Astrocyte of the spinal cord (primary cell): ENCODE measurements at places on chromosomes 13 and 19.

DNA sequence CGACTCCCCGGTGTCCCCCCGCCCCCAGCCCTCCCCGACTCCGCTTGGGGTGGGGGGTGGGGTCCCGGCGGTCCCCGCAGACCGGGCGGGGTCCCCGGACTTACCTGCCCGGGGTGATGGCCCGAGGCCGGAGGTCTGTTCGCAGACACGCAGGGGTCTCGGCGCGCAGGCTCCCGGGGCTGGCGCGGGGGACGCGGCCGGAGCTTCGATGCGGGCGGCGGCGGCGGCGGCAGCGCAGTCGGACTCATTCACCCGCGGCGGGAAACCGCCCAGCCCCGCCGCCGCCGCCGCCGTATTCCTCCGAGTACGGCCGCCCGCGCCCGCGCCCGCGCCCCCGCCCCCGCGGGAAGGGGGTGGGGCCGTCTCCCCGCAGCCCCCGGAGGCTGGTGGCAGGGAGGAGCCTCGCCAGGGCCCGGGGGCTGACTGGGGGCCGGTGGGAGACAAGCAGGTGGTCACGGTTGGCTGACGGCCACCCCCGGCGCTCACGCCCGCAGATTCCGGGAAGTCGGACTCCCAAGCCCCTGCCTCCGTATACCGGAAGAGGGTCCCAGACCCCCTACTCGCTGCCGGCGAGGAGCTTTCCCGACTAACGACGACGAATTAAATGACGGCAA lies at the start of gene C2CD4C:
Gene C2CD4C, minus strand, starts transcription at position 246 of the 614 bp plus-strand sequence. CDS start 786 bp downstream, outside the sequence.
- no peak for DNase-seq

DNA sequence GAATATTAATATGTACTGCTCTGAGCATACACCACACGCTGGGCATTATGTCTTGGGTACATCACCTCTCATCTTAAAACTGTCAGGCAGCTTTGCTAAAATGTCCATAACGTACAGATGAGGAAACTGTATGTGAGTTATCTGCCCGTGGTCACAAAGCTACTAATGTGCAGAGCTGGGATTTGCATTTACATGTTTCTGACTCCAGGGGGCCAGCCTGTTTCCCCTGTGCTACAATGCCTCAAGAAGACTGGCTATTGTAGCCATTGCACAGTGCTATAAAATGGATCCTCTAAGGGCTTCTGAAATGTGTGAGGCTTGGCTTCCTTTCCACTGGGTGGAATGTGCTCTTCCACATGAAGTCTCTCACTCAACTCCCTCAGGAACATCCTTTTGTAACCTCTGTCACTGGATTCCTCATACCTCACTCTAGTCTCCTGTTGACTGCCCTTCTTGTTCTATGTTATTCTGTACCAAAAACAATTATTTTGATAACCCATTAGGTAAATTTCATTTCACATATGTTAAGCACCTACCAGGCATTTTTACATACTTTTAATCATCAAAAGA lies 95.6 kb upstream of the HTR2A start:
- DNase-seq: no peak

DNA sequence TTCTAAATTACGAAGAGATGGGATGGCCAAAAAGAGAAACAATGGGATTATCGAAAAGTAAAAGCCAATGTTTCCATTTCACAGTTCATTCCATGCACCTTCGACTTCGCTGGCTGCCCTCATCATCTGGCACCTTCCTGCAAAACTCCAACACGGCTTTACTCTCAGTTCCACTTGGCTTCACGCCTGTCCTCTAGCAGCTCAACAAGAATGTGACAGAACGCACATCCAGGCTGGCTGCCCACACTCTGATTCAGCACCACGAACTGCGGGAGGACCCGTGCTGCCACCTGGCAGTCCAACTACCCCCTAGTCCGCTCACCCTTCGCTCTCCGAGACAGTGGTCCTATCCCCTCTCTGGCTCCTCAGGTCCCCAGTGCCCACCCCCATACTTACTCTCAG lies 11.7 kb downstream of the ATP7B start:
- no peak for DNase-seq

DNA sequence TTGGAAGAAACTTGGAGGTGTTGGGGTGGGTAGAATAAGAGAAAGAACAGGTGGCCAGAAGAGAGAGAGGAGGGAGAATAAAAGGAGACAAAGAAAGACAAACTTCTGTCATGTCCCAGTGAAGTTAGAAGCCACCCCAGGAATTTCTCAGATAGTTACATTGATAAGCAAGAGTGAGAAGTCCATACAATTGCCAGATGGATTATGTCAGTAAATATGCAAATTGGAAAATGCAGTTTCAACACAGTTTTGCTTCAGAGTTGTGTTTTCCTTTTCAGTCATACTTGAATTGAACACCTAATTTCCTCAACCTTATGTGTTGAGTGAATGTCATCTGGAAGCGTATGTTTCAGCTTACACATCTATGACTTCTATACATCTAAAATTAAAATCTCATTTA lies 139.2 kb downstream of the RXFP2 start:
- no peak for DNase-seq

- DNase-seq: no peak
These were observed 32.2 kb upstream of the ZNF766 start for GRCh38 chr19:52237197-52237596.

DNA sequence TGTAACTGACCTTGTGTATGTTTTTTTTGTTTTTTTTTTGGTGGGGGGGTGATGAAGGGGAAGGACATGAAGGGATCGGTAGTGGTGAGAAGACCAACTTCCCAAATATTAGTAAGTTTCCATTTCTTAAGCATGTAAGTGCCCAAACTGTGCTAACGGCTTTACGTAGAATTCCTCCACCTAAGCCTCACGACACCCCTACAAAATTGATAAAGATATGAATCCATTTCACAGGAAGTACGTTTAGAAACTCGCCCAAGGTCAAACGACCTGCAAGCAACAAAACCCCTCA lies 649 bp downstream of the UQCRFS1 start:
- peak; percentile 5 for DNase-seq

DNA sequence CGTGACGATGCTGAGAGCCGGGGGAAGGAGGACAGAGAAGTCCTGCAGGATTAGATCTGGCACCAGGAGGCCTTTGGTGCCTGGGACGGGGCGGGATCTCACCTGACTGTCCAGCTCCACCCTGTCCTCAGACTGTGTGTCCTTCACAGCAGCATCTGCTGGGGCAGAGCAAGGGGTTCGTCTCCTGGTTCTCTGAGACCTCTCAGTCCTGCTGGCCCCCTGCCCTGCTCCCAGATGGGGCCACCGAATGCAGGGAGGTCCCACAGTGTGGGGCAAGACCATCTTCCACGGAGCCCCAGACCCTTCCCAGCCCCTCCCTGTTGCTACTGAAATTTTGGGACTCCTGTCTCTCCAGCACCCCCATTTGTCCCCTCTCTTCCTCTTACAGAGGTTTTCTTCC lies 4.5 kb downstream of the LILRB3 start:
- no peak for DNase-seq

DNA sequence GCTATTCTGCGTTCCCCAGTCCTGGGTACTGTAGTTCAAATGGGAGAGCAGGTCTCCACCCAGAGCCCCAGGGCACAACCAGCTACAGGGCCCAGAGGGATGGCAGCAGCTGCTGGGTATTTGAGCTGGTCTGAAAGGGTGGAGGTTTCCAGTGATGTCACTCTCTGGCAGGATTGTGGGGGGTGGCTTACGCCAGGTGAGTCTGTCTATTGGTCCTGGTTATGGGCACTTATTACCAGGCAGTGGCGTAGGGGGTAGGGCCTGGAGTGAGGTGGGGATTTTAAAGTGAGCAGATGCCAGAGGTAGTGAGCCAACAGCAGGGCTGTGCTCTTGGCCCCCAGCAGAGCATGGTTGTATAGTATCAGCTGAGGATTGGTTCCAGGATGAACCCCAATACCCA lies 6.2 kb downstream of the RPS19 start:
- DNase-seq: no peak

GRCh38 chr19:39936020-39936419 lies 1.6 kb upstream of the FCGBP start:
- DNase-seq: no peak

DNA sequence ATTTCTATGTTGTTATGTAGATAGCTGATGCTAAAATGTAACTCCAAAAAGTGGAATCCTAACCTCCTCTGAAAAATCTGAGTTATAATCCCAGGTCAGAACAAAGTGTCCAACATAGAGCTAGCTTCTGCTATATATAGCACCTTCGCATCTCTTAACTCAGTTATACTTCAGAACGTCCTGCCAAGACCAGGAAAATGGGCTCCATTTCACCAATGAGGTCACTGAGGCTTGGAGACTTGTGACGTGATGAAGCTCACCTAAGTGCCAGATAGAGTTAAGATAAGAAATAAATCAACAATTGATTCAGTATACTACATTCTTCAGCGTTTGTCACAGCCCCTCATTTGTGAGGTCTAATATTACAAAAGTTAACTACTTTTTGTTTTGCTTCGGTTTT lies 88.8 kb downstream of the KCTD12 start:
- no peak for DNase-seq

GRCh38 chr19:49331616-49332055 lies 3.6 kb upstream of the CD37 start:
- DNase-seq: peak; percentile 42

GRCh38 chr19:18939922-18940768 lies 872 bp downstream of the HOMER3 start:
- peak; percentile 67 for DNase-seq

DNA sequence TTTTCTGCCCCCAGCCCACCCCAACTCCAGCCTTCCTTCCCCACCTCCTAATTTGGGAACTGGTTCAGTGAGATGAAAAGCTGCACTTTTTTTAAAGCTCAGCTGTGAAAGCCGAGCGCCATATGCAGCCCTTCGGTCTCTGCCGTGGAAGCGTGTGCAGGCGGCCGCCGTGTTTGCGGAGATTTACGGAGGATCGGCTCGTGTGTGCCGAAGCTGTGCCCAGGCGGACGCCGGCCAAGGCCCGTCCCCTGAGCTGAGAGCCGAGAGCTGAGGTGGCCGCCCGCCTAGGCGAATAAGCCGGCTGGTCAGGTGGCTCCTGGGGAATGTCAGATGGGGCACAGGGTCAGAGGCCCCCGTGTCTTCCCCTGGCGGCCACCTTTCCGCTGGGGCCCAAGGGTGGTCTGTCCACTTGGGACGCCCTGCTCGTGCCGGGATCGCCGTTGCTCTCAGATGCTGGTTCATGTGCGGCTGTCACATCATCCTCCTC lies 78.7 kb downstream of the ZNF536 start:
- DNase-seq: no peak

DNA sequence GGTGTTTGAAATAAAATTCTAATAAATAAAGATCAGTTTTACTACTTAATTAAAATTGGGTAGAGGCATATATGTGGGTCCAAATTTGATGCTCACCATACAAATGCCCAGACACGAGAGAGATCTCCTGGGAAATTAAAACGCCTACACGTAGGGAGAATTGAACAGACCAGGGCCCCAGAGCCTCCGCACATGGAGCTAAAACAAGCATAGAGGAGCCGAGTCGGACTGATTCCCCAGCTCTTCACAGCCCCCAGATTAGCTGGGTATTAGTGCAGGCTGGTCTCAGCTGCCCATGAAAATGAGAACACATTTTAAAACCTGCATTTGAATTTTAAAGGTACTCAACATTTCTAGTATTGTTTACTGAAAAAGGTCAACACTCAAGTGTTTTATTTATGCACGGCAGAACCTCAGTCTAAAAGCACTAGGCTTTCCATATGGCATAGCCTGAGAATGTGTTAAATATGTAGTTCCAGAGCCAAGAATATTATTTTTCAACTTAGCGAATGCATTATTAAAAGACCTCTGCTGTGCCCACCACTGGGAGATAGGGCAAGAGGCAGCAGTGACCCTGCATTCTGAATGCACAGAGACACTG lies 344.8 kb downstream of the ENOX1 start:
- no peak for DNase-seq

DNA sequence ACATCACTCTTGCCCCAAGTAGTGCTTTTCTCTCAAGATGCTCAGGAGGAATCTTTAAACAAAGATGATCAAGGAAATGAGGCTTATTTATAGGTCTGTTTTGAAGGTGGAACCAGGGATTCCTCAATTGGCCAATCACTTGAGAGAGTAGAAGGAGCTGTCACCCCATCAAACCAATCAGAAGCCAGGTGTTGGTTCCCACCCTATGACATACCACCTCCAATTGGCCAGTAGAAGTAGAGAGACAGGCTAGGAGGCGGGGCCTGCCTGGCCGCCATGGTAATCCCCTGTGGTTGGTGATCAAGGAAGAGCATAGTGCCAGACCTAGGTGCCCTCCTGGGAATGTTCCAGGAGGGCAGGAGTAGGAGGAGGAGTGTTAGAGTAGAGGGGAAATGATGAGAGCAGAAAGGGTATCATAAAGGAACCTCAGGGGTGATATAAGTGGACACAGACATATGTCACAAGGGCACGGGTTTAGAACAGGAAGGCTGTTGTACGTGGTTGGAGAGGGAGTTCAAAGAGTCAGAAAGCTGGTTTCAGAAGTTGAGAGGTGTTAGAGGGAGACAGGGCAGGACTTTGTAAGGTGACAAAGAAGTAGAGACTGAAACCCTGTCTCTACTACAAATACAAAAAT lies 10.5 kb downstream of the PMIS2 start:
- no peak for DNase-seq

DNA sequence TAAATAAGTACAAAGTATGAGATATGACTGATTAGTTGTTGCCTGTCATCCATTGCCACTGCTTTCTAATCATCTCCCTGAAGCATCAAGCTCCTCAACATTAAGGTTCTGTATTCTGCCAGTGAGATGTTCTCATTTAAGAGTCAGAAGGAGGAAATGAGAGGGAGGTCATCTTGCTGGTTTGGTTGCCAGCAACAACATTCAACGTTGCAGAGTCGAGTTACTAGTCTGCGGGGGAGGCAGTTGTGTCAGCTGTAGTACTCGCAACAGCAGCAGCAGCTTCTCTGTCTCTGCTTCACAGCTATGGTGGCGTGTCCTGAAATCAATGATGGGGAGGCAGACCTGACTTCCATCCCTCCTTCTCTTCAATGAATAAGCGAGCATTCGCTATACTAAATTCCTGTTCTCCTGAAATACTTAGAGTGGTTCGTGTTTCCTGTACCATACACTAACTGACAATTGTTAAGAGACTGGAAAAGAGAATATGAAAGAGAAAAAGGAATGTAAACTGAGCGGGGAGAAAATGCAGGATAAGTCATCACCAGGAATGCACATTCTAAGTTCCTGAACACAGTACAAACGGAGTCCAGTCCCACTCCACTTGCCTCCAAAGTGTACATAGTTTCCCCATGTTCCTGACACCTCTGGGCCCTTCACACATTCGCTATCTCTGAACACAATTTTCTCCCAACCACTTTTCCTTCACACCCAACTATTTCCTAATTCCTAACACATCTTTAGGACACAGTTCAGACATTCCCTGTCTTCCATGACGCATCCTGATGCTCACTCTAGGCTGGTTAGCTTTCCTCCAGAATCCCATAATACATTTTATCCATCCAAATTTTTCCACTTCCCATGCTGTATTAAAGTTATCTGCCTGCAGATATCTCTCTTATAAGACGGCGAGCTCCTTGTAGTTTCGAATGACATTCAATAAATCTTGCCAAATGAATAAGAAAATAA lies 263.0 kb downstream of the KLF12 start:
- peak; percentile 95 for DNase-seq
